NCI-H69 (cell line): ENCODE measurements at places on chromosomes 5 and 9.

- DNase-seq, result no peak
Observed at GRCh38 chr9:134492721-134493460, 148.7 kb upstream of the COL5A1 start.

DNA sequence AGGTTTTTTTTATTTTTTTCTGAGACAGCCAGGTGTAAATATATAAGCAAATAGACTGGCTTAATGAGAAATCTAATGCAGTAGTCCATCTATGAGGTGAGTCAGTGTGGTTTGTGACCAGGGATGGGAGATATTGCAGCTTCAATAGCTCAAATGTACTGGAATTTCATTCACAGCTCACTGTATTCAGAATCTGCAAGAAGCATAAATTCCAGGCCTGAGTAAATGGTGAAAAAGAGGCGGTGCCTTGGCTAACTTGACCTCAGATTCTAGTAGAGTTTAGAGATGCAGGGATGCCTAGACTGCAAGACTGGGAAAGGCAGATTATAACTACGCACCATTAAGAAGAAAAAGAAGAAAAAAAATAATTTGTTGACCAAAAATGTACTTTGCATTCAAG lies 151.9 kb upstream of the SMC2 start:
- peak; percentile 80 for DNase-seq

GRCh38 chr5:100901821-100902341 lies 1.2 kb downstream of the ST8SIA4 start:
- DNase-seq, result peak; percentile 26

- no peak for DNase-seq
Observed at GRCh38 chr9:80701061-80701460, 988.3 kb downstream of the TLE1 start.

DNA sequence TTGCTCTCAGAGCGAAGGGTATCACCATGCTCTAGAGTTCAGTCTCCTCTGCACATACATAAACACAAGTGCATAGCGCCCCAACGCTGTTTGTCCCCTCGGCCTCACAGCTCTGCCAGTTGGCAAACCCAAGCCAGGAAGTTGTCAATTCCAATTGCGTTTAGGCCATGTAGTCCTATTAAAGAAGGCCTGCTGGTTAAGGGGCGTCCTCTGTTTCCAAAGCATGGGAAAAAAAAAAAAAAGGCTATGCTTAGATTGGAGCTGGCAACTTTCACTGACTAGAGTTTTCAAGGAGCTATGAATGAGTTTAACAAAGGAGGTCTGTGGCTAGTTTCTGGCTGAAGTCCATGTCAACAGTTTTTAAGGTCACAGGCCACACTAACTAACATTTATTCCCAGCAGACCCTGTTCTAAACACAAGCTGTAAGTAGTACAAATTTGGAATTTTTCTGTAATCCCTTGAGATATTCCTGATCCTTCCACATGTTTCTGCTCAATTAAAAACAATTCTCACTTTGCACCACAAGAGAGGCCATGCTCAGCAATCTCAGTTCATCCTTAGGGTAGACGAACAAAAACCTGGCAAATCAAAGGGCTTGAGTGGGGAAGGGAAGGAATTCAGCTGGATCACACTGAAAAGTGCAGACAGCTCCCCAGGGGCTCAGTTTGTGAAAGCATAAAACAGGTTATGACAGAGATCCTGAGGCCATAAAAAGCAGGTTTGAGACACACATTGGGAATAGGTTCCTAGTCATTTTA lies 187.7 kb downstream of the DENND1A start:
- DNase-seq, result peak; percentile 73

- DNase-seq, result no peak
Observed at GRCh38 chr9:111114486-111114885, 76.2 kb upstream of the LPAR1 start.

DNA sequence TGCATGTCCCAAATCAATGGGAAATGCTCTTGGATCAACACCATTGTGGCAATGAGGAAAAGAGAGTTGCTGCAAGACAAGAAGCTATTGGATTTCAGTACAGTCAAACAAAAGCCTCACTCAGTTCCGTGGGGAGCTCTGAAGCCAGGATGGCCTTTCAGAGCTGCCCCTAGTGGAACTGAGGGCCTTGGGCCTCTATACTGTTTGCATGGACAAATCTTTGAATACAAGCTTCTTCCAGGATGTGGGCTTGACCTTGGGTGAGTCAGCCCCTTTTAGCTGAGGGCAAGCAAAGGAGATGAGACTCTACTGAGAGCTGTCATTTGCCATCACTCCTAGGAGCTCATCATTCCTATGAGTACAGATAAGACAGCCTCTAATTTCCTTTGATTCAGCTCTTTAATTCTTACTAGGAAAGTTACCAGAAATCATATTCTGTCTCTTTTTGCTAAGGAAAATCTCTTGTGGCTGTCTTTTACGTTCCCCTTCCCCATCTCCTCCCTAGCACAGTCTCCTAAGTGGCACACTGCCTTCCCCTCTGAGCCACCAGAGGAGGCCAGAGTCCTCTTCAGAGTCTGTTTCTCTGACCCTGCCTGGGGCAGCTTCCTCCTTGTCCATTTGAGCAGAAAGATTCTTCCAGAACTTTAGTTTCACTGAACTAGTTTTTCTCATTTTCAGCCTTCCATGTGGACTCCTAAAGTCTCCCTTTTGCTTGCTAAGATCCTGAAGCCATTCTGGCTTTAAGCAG lies 168.8 kb upstream of the POC5 start:
- no peak for DNase-seq

- no peak for DNase-seq
Observed at GRCh38 chr5:32190095-32190494, 16.0 kb upstream of the GOLPH3 start.

GRCh38 chr5:178778919-178779318 lies 48.5 kb upstream of the ZNF354A start:
- peak; percentile 85 for DNase-seq

GRCh38 chr9:95246547-95246946 lies 71.0 kb downstream of the FANCC start:
- DNase-seq, result no peak

GRCh38 chr5:164054461-164054860 lies 549.0 kb downstream of the MAT2B start:
- no peak for DNase-seq

GRCh38 chr5:169545762-169546161 lies 37.8 kb upstream of the SPDL1 start:
- DNase-seq, result no peak

DNA sequence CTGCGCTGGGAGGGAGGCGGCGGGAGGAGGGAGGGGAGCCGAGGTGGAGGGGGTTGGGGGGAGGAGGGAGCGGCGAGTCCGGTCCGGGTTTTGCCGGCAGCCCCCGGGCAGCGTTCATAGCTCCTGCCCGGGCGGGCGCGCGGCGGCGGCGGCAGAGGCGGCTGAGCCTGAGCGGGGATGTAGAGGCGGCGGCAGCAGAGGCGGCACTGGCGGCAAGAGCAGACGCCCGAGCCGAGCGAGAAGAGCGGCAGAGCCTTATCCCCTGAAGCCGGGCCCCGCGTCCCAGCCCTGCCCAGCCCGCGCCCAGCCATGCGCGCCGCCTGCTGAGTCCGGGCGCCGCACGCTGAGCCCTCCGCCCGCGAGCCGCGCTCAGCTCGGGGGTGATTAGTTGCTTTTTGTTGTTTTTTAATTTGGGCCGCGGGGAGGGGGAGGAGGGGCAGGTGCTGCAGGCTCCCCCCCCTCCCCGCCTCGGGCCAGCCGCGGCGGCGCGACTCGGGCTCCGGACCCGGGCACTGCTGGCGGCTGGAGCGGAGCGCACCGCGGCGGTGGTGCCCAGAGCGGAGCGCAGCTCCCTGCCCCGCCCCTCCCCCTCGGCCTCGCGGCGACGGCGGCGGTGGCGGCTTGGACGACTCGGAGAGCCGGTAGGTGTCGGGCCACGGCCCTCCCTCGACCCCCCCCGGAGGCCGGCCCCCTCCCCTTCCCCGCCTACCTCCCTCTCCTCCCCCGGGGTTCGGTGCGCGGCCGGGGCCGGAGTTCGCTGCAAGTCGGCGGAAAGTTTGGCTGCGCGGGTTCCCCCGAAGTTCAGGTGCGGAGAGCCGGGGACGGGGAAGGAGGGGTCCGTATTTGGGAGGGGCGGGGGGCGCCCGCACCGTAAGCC lies at the start of gene CXXC5:
TSS of gene CXXC5 (plus strand) at position 145 of the 877 bp plus-strand sequence. CDS start 32,175 bp downstream, outside the sequence.
- DNase-seq, result peak; percentile 95

GRCh38 chr5:2848619-2849018 lies 97.1 kb upstream of the IRX2 start:
- DNase-seq, result no peak

- peak; percentile 76 for DNase-seq
Observed at GRCh38 chr9:34701769-34702736, 7.9 kb downstream of the CCL21 start.

DNA sequence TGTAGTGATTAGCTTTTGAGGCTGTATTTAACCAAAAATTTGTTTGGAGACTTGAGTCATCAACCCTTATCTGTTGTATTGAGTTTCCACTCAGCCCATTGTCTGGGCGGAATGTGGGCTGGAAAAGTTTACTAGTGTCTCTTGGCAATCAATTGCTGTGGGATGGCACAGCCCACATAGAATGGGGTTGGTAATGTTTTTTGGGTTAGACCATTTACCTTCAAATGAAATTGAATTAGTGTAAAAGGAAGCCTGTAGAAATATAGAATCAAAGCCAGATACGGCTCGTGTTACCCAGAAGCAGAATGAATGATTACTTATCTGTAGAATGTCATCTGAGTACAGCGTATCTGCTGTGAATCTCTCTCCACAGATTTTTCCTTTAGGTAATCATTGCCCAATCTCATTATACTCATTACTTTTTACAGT lies 142.9 kb downstream of the AOPEP start:
- DNase-seq, result no peak

- no peak for DNase-seq
Observed at GRCh38 chr5:169013208-169013728, 287.7 kb downstream of the SLIT3 start.

DNA sequence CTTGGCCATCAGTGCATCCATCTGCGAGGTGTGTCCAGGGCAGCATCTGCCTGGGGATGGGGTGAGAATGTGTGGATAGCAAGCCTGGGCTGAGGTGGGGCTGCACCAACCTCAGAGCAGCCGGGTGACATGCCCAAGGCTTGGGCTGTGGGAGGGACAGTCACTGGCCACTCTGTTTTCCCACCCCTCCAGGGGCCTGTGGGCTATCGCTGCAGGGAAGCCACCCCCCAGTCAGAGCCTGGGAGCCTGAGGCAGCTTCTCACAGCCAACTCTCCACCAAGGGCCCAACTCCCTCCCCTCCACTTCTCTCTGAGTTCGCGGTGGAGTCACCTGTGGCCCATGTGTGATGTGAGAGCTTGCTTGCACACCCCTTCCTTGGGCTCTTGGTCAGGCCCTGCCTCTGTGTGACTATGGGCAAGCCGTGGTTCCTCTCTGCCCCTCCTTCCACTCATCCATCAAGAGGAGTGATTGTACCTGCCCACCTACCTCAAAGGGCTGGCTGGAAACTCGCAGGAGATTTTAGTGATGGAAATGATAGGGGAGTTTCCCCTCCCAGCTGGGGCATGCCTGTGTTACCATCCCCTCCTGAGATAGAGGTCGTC lies 54.8 kb downstream of the DAB2IP start:
- DNase-seq, result no peak

DNA sequence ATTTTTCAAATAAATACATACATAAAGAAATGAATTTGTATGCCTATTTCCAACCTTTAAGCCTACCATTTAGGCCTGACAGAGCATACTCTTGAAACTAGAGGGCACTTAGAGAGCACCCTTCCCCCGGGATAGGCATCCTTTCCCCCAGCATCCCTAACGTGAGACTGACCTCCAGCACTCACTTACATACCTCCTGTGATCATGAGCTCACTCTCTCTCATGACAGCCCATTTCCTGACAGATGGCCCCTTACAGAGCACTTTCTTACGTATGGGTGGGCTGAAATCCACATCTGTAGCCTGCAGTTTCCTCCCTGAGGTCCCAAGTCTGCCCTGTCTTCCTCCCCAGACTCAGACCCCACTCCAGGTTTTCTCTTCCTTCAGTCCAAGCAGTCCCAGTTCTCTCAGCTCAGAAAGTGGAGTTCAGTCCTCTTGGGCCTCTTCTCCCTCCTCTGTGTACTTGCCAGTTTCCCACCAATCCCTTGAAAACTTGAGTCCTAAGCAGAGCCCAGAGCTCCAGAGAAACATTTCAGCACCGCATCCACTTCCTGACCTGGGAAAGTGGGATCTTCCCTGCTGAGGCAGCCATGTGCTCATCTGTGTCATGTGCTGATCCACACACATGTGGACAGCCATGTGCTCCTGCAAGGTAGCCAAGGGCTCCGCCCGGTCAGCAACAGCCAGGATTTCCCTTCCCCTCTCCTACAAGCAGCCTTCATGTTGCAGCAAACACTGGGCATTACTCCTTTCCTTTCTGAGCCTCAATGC lies 2.2 kb upstream of the CDX1 start:
- no peak for DNase-seq

GRCh38 chr5:98942847-98943246 lies 14.0 kb upstream of the CHD1 start:
- no peak for DNase-seq

GRCh38 chr9:127163409-127163808 lies 41.0 kb upstream of the ANGPTL2 start:
- peak; percentile 70 for DNase-seq

GRCh38 chr9:81649475-81650240 lies 39.7 kb downstream of the TLE1 start:
- peak; percentile 98 for DNase-seq

DNA sequence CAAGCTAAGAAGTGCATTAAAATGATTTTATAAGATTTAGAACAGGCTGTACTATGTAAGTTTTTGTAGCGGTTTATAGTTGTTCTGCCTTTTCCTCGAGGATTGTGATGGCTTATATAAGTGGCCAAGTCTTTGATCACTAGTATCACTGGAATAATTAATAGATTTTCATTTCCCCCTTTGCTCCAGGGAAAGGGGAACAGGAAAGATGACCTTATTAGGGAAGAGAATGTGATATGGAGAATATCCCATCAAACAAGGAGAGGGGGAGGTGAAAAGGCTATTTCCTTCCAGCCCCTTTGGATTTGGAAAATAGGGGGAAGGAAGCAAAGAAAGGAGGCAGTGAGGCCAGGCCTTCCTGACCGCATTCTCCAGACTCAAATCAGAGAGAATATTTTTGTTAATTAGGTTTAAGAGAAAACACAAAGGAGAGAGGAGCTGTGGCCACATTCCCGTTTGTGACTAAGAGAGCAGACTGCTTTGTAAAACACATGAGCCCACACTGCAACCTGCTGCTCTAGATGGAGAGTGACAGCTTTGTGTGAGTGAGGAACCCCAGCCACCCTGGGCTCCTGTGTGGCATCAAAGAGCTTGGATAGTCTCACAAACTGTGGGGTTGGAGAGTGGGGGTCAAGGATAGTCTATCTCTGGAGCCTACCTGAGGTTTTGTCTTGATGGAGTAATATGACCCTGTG lies 359.5 kb downstream of the DTWD2 start:
- DNase-seq, result peak; percentile 19
